Uterus (tissue), 4 donors: ENCODE measurements at places on chromosomes 3 and 15. TPM values are rescaled to one million over a fixed set of nuclear protein-coding genes. Genes with fewer than 3 reads are reported as not detected.
A peak's percentile ranks its signal among the peaks of the same experiment; 100 is the strongest.

DNA sequence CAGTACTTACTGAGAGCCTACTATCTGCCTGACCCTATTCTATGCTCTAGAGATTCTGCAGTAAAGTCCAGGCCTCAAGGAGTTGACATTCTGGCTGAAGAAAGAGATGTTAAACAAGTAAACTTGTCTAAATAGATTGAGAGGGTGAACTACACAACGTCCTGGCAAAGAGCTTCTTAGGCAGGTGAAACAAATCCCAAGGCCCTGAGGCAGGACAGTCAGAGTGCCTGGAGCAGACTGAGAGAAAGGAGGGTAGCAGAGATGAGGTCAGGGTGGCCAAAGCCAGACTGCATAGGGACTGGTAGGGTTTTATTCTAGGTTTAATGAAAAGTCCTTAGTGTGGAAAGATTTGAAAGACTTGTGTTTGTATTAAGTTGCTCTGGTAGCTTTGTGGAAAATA, 84.5 kb upstream of the ATP11B start:
- DNase-seq, result no peak

GOLGA6L10 gene
- 0.29 TPM for total RNA-seq

DNA sequence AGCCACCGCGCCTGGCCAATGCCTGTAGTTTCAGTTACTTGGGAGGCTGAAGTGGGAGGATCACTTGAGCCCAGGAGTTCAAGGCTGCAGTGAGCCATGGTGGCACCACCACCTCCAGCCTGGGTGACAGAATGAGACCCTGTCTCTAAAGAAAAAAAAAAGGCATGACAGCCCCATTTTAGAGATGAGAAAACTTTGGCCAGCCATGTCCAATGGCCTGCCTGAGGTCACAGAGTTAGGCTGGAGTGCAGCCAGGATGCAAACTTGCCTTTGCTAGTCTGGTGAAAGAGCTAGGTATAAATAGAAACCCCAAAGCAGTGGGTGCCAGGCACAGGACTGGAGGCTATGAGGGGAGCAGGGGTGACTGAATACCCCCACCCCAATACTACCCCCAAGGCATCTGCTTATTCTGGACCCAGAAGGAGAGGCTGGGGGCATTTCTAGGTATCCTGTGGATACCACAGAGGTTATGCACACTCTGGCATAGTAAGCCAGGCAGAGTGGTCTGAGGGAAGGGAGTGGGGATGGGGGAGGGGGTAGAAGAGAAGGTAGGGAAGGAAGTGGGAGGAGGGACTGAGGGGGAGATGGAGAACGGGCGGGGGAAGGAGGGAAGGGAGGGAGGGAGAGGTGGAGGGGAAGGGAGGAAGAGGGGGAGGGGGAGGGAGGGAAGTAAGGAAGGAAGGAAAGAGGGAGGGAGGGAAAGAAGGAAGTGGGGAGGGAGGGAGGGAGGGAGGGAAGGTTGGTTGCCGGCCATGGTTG, 16.2 kb upstream of the C15orf39 start:
- no peak for DNase-seq

LRRIQ4 gene
- 0.14 TPM for total RNA-seq

ZNF717 gene
- total RNA-seq, result 15.3 TPM

GRCh38 chr3:39605837-39606236, 138.4 kb downstream of the MOBP start:
- no peak for DNase-seq

DNA sequence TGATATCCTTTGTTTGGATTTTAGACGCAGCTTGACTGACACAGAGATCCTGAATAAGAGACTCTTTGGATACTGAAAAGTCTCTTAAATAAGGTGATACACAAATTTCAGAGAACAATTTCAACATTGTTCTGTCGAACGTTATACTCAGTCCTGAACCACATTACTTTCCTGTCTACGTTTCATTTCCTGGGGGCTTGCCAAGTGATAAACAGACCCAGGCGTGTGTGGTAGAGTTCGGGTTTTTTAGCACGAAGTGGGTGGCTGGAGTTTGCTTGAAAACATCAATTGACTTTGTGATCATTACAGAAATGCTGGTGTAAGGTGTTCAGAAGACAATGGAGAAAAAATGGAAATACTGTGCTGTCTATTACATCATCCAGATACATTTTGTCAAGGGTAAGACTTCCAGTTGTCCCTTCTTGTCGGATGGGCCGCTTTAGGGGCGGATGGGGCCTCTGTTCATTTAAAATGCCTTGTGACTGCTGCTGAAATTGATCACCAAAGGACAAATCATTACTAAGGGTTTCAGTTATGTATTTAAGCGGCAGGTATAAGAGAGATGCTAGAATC, at the start of gene CD96:
CD96 (plus strand) TSS at position 287 of the 573 bp plus-strand sequence; CDS start at position 339, 52 bp downstream.
- no peak for DNase-seq

- DNase-seq, result no peak
These were observed 85.9 kb downstream of the AGBL1 start for GRCh38 chr15:86165265-86166211.

STRA6 gene
- 62.6 TPM for total RNA-seq

DNA sequence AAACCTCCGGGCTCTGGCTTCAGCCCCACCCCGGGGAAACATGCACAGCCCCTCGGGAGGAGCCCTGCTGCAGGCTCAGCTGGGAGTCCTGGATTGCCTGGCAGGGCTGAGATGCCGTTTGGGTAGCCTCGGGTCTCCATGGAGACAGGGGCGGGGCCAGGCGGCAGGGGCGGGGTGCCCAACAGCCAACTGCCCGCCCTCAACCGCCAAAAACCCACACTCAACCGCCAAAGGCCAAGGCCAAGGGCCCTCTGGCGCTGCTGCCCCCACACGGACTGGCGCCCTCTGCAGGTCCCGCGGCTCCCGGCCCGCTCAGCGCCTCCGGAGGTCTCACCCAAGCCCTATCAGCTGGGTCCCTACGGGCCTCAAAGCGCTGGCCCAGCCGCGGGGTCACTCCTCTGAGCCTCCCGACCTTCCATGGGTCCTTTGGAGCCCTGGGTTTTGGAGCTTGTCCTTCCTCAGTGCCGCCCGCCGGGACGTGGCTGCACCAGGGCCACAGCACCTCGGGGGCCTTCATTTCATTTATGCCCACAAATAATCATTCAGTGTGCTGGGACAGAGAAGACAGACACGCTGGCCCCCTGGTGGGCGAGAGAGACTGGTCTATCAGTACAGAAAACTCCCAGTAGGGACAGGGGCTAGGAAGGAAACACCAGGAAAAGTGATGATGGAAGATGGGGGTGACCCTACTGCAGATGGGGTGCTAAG, 33.5 kb upstream of the ACAD9 start:
- peak; percentile 82 for DNase-seq

PRR20G gene
- not detected for total RNA-seq

DNA sequence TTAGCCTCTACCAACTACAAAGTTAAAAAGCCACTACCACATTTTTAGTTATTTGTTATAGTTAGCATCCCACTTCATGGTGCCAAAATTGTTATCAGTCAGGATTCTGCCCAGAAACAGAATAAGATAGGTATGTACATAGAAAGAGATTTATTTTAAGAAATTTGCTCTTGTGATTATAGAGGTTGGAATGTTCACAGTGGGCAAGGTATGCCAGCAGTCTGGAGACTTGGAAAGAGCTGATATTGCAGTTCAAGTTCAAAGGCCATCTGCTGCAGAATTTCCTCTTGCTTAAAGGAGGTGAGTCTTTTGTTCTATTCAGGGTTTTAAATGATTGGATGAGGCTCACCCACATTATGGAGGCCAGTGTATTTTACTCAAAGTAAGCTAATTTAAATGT, 143.8 kb upstream of the POU1F1 start:
- no peak for DNase-seq

DNA sequence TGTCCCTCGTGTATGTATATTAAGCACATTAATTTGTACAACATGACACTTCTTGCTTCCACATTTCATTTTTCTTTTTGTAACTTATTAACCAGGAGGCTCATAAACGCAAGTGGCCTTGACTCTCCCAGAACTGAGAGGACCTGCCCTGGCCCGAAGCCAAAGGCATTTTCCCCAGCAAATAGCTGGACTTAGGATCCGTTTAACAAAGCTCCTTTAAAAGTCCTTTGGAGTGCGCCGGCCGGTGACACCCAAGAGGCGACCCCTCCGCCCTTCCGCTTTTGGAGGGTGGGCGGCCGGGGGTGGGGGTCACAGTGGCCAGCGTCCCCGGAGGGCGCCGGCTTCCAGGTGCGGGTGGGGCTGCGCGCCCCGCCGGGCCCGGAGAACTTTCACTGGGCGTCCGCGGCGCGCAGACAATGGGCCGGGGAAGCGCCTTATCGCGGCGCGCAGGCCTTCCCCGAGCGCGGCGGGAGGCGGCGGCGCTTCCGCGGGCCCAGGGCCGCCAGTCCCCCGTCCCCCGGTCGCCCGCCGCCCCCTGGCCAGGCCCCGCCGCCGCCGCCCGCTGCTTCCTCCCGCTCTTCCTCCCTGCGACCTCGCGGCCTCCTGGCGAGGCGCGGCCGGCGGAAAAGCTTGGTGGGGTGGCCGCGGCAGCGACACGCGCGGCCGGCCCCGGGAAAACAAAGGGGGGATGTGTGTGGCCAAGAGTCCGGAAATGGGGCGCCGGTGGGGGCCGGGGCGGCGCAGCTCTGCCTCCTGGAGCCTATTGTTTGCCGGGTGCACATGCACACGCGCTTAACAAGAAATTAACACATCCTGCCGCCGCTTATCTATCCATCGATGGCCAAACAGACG, 613.4 kb downstream of the MCTP2 start:
- peak; percentile 68 for DNase-seq

KCNMB3 gene
- total RNA-seq, result 6.2 TPM
